Immature natural killer cell (primary cell): ENCODE measurements at places on chromosomes 3 and 15. TPM values are rescaled to one million over a fixed set of nuclear protein-coding genes. Genes with fewer than 3 reads are reported as not detected.

WDR49 gene
- not detected for polyA plus RNA-seq

CCR1 gene
- polyA plus RNA-seq: 11.5 TPM

ITIH1 gene
- not detected for polyA plus RNA-seq

FGF12 gene
- not detected for polyA plus RNA-seq

PTX3 gene
- polyA plus RNA-seq: not detected

DNA sequence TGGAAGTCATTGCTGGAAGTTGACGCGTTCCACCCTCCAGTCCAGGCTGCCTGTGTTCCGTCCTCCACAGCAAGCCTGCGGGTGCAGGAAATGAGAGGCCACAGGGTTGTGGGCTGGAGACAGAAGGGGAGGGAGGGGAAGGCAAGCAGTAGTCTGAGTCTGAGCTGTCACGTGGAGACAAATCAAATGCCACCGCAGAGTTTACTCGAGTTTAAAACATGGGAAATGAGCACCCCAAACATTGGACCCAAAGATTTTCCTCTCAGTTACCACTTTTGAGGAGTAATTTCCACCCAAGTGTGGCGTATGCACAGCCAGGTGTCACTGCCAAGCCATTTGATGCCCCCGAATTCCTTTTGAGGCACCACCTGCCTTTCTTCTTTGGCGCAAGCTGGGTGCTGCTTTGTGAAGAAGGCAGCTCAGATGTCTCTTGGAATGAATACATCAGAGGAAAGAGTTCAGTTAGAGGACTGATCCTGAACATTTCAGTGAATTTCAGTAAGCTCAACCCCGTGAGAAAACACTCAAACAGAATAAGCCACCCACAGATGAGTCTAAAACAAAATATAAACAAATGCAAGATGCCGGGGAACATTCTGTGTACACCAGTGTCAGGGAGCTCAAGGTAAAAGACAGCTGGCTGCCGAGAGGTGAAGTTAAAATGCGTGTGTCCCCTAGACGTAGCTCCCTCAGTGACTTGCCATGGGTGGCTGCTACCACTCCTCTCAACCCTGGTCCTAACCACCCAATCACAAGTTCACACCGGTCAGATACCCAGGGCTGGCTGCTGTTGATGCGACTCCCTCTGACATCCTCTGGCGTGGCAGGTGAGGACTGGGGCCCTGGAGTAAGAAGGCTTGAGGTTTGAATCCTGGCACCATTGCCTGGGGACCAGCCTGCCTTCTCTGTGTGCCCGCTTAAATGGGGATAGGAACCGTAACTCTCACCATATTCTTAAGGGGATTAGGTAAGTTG lies 203.8 kb downstream of the UACA start:
- DNase-seq: peak; percentile 57

- DNase-seq: no peak
Measured at GRCh38 chr3:41290736-41291135, 91.4 kb downstream of the CTNNB1 start.

GRCh38 chr3:47872916-47873315 lies 70.0 kb downstream of the DHX30 start:
- no peak for DNase-seq

KLHDC8B gene
- polyA plus RNA-seq: 1.6 TPM

DNA sequence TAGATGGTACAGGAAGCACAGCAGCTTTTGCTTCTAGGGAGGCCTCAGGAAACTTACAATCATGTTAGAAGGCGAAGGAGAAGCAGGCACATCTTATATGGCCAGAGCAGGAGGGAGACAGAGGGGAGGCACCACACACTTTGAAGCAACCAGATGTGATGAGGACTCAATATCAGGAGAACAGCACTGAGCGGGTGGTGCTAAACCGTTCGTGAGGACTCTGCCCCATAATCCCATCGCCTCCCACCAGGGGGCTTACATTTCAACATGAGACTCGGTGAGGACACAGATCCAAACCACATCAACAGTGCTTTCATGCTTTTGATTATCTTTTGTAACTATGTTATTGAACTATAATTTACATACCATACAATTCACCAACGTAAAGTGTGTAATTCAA lies 7.6 kb upstream of the TMEM44 start:
- no peak for DNase-seq

- no peak for DNase-seq
Measured at GRCh38 chr15:94327356-94327936, 96.1 kb downstream of the MCTP2 start.

DNA sequence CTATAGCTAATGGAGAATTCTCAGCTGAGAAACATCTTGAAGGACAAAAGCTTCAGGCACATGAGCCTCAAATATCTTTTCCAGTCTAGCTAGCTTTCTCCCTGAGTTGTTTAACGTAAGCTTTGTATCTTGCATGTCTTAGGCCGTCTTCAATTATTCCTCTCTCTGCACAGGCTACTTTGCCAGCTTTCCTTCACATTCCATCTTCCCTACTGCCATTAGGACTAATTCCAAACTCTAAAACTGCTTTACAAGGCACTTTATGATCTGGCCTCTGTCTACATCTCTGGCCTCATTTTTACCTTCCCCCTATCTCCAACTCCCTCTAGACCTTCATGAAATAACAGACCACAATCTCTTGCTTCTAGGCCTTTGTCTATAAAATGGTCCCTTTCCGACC lies 171.4 kb downstream of the GREM1 start:
- no peak for DNase-seq

SH2D7 gene
- not detected for polyA plus RNA-seq

GRCh38 chr3:126964950-126965349 lies 18.0 kb upstream of the PLXNA1 start:
- no peak for DNase-seq

DNA sequence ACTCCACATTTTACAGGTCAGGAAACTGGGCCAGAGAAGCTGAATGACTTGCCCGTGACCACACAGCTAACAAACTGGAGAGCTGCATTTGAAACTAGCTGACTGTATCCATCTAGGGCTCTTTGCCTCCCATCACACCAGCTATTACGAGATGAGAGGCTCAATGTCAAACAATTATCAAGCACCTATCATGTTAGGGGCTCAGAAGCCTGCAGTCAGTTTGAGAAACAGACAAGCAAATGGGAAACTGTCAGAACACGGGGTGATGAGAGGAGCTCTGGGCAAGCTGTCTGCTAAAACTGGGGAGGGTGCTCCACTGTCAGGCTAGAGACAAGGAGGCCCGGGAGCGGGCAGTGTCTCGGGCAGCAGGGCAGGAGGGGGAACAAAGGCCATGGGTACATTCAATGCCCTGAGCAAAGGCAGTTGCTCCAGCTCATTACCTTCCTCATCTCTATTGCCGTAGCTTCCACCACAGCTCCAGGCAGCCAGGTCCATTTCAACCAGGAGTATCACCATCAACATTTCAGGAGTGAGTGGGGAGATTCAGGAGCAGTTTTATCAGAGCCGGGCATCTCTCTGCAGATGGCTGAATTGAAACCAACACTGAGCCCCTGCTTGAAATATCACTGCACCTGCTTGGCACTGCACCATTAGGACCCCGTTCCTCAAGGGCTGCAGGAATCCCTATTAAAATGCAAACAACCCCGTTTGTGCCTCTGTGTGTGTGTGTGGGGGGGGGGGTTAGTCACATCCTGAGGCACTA lies 122.6 kb downstream of the RAB11A start:
- no peak for DNase-seq
